ENCODE measurements at places on chromosomes 4 and X. TPM values are rescaled to one million over a fixed set of nuclear protein-coding genes. Genes with fewer than 3 reads are reported as not detected.

Gene GPR50
- total RNA-seq = not detected

Gene PRDM8
- 1.5 TPM for total RNA-seq

Gene ENAM
- 2.9 TPM for total RNA-seq

Gene MAPK10
- 9.8 TPM for total RNA-seq

Gene SMIM10L2A
- total RNA-seq = 3.4 TPM

Gene GPRIN3
- total RNA-seq = 5.3 TPM

Gene NAP1L2
- total RNA-seq = 7.7 TPM

Measured in left cardiac atrium (tissue), 4 donors.